Urinary bladder (tissue), 4 donors: ENCODE measurements at places on chromosomes 13 and 19.

DNA sequence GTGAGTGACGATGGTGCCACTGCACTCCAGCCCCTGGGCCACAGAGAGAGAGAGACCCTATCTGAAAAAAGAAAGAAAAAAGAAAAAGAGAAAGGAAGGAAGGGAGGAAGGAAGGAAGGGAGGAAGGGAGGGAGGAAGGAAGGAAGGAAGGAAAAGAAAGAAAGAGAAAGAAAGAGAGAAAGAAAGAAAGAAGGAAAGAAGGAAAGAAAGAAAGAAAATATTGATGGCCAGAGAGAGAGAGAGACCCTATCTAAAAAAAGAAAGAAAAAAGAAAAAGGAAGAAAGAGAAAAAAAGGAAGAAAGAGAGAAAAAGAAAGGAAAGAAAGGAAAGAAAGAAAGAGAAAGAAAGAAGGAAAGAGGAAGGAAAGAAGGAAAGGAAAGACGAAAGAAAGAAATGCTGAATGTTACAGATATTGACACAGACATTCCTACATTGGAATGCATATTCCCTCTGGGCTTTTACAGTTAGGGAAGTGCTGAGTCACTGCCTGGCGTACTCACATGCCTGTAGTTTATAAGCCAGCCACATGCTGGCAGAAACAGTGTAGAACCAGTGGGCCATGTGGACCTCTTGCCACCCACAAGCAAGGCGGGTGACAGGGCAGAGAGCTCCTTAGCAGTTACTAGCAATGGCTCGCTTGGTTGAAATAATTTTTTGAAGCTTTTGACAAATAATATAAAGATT lies 34.6 kb upstream of the SLC46A3 start:
- DNase-seq, result no peak

DNA sequence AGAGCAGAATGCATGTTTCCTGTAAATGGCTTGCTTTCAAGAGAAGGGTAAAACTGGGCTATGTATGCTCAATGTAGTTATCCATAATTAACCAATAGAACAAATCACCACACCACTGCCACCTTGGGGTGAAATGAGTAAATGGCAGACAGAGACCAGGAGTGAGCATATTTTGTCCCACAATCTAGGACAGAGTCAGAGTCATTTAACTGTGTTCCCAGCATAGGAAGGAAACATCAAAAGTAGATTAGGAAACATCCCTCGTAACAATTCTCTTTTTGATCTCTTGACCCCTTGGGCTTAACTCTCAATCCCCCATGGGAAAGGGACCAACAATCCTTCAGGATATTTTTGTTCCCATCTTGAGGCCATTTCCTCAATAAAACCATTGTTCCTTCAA lies 224.8 kb downstream of the NHLRC3 start:
- DNase-seq, result peak; percentile 25

DNA sequence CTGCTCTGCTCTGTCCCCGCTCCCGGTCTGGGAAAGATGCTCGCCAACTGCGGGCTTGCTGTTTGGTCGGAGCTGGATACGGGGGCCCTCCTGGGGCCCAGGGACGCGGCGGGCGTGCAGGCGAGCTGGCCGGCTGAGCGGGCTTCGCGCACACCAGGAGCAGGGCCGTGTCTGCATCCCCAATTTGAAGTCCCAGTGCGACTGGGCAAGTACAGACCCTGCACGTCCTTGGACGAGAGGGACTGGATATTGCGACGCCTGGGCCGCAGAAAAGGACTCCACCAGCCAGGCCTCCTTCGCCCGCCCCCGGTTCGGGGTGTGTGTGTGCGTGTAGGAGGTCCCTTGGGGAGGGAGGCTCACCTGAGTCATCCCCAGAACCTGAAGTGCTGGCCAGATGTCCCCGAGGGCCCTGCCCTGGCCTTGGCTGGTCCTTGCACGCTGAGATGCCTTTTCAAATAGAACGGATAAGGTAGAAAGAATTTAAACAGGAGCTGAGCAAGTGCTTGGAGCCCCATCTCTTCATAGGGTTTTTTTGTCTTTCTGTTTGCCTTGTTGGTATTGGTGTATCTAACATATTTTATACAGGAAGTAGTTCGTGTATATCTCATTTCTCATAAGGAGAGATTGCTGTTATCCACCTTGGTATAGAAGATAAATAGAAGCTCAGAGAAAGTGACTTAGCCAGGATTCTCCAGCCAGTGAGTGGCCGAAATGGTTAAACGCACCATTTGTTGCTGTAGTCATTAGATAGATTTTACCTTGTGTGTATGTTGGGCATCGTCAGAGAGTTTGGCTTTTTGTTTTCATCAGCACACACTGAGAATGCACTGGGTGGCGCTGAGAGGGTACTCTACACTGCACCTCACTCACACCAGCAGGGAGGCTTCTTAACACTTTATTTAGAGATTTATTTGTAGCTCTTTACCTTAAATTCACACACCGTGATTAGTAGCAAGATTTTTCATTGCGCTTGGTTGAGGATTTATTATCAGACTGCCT lies 1.1 kb downstream of the NAXD start:
- DNase-seq, result no peak

GRCh38 chr19:4066682-4067395 lies at the start of gene ZBTB7A:
Gene ZBTB7A, minus strand, starts transcription at chr19:4066899. Its CDS starts 11,667 bp downstream, at chr19:4055232.
- DNase-seq, result peak; percentile 55

DNA sequence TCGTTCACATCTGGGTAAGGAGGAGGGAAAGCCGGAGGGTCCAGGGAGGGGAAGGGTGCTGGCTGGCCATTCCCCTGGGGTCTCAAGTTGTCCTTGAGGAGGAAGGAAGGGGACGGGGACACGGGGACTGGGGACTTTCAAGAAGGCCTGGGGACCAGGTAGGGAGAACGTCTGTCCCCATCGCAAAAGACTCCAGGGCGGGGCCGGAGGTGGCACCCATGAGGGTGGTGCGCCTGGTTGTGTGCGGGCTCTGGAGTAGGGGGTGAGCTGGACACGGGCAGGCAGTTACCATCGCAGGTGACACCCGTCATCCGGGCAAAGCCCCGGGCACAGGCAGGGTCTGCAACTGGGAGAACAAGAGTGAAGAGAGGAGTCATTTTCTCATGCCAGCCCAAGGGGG lies 23.4 kb downstream of the FBN3 start:
- DNase-seq, result no peak

- DNase-seq, result no peak
These were observed 1.1 kb downstream of the IL17D start for GRCh38 chr13:20704459-20705069.

- DNase-seq, result peak; percentile 80
These were observed at the start of gene CCDC124 for GRCh38 chr19:17932485-17933338. Gene CCDC124, plus strand, starts transcription at chr19:17933015. Its CDS starts 3,406 bp downstream, at chr19:17936421.

- no peak for DNase-seq
These were observed 2.2 kb downstream of the CLEC11A start for GRCh38 chr19:50725218-50725910.

- DNase-seq, result no peak
These were observed 3.6 kb upstream of the CD37 start for GRCh38 chr19:49331616-49332055.

DNA sequence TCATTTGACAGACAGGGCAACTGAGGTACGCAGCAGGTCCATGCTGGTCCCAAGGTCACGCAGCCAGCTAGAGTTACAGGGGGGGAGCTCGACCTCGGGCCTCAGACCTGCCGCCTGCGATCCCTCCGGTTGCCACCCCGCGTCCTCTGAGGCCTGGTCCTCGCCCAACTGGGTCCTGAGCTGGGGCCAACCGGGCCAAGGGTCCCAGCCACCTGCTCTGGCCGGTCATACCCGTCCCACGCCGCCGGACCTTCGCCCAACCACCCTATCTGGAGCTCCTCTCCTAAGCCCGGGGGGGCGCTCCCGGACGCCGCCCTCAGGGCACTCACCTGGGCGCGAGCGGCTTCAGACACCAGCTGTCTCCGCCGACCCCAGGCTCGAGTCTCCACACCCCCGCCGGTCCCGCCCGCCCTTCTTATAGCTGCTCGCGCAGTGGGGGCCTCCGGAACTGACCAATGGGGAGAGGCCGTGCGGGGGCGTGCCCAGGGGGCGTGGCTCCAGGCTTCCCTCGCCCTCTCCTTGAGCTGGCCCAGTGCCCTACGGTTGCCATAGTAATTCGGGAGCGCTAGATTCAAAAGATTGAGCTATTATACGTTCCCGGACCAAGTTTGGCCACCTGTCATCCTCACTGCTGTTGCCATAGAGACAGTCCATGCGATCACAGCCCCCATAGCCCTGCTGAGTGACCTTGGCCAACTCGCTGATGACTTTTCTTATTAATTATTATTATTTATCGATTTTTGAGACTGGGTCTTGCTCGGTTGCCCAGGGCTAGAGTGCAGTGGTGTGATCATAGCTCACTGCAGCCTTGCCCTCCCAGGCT lies at the start of gene PLIN5:
TSS of gene PLIN5 (minus strand) at position 389 of the 823 bp plus-strand sequence. CDS start 1,150 bp downstream, outside the sequence.
- no peak for DNase-seq

DNA sequence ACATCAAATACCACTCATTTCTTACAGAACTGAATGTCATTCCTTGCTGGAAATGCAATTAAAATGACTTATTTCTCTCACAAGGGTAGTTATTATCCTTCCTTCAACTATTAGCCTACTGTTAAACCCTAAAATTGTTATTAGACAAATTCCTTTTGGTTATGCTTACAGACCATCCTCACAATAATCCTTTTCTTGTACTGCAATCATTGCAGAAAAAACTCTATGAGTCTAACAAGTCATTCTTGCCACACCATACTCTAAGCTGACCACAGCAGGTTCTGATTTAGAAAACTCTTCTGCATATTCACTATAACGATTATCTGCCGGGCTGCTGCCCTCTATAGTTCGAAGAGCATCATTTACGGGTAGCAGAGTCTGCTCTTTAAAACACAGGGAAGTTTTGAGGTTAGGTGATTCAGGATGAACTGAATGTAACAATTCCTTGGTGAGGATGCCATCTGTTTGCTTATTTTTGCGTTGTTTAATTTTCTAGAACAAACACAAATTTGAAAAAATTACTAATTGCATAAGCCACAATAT lies 38.2 kb downstream of the MTMR6 start:
- no peak for DNase-seq

DNA sequence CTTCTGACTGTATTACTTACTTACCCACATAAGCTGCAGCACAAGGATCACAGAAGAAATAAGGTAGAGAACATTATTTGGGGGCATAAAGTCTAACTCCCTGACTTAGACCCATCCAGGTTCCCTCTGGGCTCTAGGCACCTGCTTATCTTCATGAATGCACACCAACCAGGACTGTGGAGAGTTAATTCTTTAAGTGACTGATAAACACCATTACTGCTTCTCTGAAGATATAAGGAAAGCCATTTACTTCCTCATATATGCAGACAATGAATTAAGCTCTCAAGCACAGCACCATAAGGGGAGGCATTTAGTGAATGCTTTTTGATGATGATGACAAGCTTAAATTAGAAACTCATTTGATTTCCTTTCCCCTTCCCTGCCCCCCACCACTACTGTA lies 22.5 kb downstream of the OBI1 start:
- no peak for DNase-seq

- DNase-seq, result no peak
These were observed at the start of gene PVR for GRCh38 chr19:44643605-44644401. Gene PVR, plus strand, starts transcription at chr19:44643910. Its CDS starts 187 bp downstream, at chr19:44644097.

DNA sequence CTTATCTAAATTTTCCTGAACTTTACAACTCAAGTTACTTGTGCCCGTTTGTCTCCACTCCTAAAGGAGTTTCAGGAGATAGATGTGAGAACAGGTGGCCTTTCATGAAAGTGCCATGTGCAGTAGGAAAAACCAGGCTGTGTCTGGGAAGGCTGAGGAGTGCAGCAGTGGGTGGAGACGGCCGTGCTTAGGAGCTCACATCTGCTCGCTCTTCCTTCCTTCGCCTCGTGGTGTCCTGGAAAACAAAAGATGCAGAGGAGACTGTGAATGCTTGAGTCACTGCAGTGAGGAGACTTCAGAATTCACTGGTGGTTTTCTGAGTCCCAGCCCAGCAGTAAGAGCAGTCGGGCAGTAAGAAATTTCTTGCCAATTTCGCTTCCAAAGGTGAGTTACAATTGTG lies 138.4 kb upstream of the RNF113B start:
- no peak for DNase-seq

DNA sequence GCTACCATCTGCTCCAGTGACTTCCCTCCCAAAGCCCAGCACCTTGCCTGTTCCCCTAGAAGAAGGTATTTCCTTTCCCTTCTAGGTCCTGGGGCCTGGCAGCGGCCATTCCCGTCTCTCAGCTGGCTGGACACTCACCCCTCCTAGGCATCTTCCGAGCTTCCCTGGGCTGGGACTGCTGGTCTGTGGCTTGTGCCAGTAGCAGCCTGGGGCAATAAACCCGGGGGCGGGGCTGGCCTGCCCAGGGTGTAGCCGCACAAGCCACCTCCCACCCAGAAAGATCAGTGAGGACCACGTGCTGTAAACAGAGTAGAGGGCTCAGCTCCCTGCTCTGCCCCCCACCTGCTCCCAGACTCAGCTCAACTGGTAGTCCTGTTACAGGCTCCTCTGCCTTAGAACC lies 15.0 kb downstream of the LIPE start:
- DNase-seq, result no peak

- DNase-seq, result no peak
These were observed 38.6 kb downstream of the GATAD2A start for GRCh38 chr19:19443902-19444680.

DNA sequence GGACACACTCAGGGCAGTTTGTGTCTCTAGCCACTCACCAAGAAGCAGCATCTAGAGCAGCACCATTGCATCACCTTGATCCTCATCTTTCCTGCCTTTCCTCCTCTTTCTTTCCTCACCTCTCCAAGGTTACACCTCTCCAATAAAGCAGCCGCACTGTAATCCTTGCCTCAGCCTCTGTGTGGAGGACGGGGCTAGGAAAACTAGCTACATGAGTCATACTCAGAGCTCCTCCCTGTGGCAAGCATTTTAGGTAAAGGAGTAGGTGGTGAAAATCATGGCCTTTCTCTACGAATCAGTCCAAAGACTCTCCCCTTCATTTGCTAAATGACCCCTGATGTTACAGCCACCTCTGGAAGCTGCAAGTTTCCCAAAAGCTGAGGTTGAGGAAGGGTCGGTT lies 108.9 kb downstream of the DNAJC15 start:
- no peak for DNase-seq

- no peak for DNase-seq
These were observed 107.4 kb upstream of the CSNK1A1L start for GRCh38 chr13:37212826-37213225.

- peak; percentile 83 for DNase-seq
These were observed at the start of gene EPN1 for GRCh38 chr19:55674841-55675660. Gene EPN1, plus strand, starts transcription at chr19:55675226. Its CDS starts 3,402 bp downstream, at chr19:55678628.

GRCh38 chr19:8835877-8836276 lies 3.7 kb downstream of the MBD3L1 start:
- no peak for DNase-seq

DNA sequence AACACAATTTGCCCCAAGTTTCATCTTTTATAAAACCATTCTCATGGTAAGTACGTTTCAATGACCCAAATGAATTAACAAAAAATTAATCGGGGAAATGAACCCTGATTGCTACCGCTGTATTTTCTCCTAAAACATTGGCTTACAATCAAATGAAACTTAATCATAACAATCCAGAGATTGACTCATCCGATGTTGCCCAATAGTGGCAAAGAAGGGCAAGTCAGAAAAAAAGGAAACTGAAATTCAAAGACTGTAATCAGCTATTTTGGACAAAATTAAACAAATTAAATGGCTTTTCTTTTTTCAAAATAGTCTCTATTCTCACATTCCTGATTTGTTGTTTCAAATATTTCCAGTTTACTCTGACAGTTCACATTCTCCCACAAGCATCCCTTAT lies 3.9 kb upstream of the ACOD1 start:
- no peak for DNase-seq

- no peak for DNase-seq
These were observed 52.6 kb downstream of the MAP4K1 start for GRCh38 chr19:38564981-38565690.
